ENCODE measurements at places on chromosomes 2 and 18. TPM values are rescaled to one million over a fixed set of nuclear protein-coding genes. Genes with fewer than 3 reads are reported as not detected.
A peak's percentile ranks its signal among the peaks of the same experiment; 100 is the strongest.

- H3K27ac ChIP-seq = no peak overlapping the region
- DNase-seq = no peak
- H3K36me3 ChIP-seq = no peaks in the 10 kb centered on the region
- H3K4me3 ChIP-seq = no peak overlapping the region
These were observed 21.6 kb upstream of the SLC20A1 start for GRCh38 chr2:112623913-112624777.

GRCh38 chr2:179862898-179863458 lies 1.6 kb upstream of the ZNF385B start:
- no peaks in the 10 kb centered on the region for H3K4me1 ChIP-seq
- no peak overlapping the region for H3K4me3 ChIP-seq
- H3K36me3 ChIP-seq = no peaks in the 10 kb centered on the region
- DNase-seq = no peak
- H3K27me3 ChIP-seq = no peaks in the 10 kb centered on the region

- H3K4me3 ChIP-seq = no peak overlapping the region
- H3K36me3 ChIP-seq = no peaks in the 10 kb centered on the region
- H3K27me3 ChIP-seq = no peaks in the 10 kb centered on the region
- DNase-seq = peak; percentile 44
- peak overlapping the region; percentile 94 for H3K27ac ChIP-seq
These were observed 46.5 kb downstream of the ZFP36L2 start for GRCh38 chr2:43179942-43180341.

GRCh38 chr2:37394796-37395555 lies 50.5 kb downstream of the QPCT start:
- H3K4me1 ChIP-seq = no peaks in the 10 kb centered on the region
- H3K27ac ChIP-seq = no peak overlapping the region
- H3K27me3 ChIP-seq = no peaks in the 10 kb centered on the region
- H3K4me3 ChIP-seq = no peak overlapping the region
- no peaks in the 10 kb centered on the region for H3K36me3 ChIP-seq

- H3K27ac ChIP-seq = no peak overlapping the region
- H3K4me3 ChIP-seq = no peak overlapping the region
- no peaks in the 10 kb centered on the region for H3K4me1 ChIP-seq
These were observed 381.2 kb downstream of the TXNL1 start for GRCh38 chr18:56257205-56257604.

DNA sequence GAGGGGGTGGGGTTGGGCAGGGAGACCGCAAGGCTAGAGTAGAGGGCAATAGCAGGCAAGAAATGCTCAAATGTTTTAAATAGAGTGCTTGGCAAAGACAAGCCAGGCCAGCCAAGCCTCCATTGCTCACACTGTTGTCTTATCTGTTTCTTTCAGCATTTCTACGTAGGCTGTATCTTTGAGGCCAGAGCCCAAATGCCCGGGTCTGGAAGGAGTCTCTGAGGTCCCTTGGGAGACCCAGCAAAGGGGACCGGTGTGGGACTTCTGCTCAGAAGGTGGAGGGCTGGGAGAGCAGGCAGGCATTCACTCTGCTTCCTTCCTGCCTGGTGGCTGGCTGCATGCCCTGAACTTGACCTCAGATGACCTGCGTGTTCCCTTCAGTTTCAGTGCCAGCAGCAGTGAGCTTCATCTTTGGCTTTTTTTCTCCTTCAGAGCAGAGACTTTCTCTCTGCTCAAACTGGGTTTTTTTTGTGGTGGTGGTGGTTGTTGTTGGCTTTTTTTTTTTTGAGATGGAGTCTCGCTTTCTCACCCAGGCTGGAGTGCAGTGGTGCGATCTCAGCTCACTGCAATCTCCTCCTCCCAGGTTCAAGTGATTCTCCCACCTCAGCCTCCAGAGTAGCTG lies 13.7 kb upstream of the TET3 start:
- H3K4me1 ChIP-seq = no peaks in the 10 kb centered on the region
- no peak overlapping the region for H3K4me3 ChIP-seq
- H3K36me3 ChIP-seq = no peaks in the 10 kb centered on the region
- peak overlapping the region; percentile 16 for H3K27ac ChIP-seq
- no peaks in the 10 kb centered on the region for H3K27me3 ChIP-seq

GRCh38 chr2:96138179-96139145 lies at the start of gene ASTL:
Gene ASTL, minus strand, starts transcription at chr2:96138502. Its CDS starts 66 bp downstream, at chr2:96138436.
- H3K4me1 ChIP-seq = no peaks in the 10 kb centered on the region
- no peak within 1 kb of the TSS for H3K4me3 ChIP-seq
- H3K36me3 ChIP-seq = no peaks in the 10 kb centered on the region
- DNase-seq = no peak
- no peaks in the 10 kb centered on the region for H3K27me3 ChIP-seq
- H3K27ac ChIP-seq = no peak within 1 kb of the TSS

- H3K4me1 ChIP-seq = no peaks in the 10 kb centered on the region
- no peaks in the 10 kb centered on the region for H3K36me3 ChIP-seq
- no peak for DNase-seq
- H3K4me3 ChIP-seq = no peak overlapping the region
- H3K27me3 ChIP-seq = no peaks in the 10 kb centered on the region
- H3K27ac ChIP-seq = no peak overlapping the region
These were observed 109.7 kb downstream of the METTL8 start for GRCh38 chr2:171323971-171324528.

DNA sequence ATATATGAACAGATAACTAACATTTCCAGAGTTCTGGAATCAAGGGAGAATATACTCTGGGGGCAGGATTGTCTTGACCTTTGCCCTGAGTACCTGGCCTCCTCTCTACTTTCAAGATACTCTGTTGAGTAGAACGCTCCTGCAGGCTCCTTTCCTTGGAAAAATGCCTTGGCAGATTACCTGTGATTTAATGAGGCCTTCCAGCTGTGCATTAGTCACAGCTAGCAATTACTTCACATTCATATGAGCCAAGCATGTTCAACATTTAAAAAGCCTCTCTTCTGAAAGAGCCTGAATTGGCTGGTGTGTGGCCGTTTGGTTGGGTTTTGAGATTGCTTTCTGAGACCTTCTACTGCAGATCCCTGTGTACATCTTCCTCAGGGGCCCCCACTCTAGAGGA lies 142.2 kb downstream of the PLCL1 start:
- no peaks in the 10 kb centered on the region for H3K27me3 ChIP-seq
- H3K36me3 ChIP-seq = no peaks in the 10 kb centered on the region
- H3K27ac ChIP-seq = no peak overlapping the region
- no peak for DNase-seq

DNA sequence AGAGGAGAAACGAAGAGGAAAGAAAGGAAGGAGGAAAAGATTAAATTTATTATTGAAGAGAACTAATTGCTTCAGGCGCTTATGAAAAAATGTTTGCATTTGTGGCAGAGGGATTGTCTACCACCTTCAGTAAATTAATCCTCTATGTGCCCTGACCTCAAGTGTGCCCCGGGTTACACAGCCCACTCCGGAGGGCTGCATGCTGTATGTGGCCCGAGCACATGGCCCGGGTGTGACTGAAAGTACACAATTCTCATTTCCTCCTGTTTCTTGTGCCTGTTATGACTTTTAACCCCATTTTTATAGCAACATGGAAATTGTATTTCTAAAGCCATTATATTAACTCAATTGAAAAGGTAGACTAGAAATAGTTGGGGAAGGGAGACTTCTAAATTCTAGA lies 38.8 kb downstream of the ZEB2 start:
- no peak for DNase-seq
- H3K27ac ChIP-seq = no peak overlapping the region
- no peaks in the 10 kb centered on the region for H3K4me1 ChIP-seq
- no peaks in the 10 kb centered on the region for H3K27me3 ChIP-seq
- no peaks in the 10 kb centered on the region for H3K36me3 ChIP-seq

GRCh38 chr2:134926231-134926931 lies 7.8 kb downstream of the CCNT2 start:
- H3K36me3 ChIP-seq = no peaks in the 10 kb centered on the region
- no peak overlapping the region for H3K4me3 ChIP-seq
- H3K4me1 ChIP-seq = no peaks in the 10 kb centered on the region
- DNase-seq = no peak
- H3K27me3 ChIP-seq = no peaks in the 10 kb centered on the region

DNA sequence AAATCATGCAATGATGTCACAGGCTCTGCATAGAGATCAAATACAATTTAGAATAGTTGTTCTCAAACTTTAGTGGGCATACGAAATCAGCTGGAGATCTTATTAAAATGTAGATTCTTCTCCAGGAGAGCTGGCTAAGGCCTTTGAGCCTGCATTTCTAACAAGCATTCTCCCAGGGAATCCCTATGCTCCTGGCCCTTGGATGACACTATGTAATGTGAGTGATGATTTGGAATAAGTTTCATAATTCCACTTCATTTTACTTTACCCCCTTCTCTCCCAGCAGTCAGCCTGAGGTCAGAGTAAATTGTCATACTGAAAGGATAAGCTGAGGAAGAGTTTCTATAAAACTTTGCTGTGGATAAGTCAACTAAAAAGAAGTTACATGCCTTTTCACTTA lies 189.1 kb downstream of the UBE2E3 start:
- no peaks in the 10 kb centered on the region for H3K4me1 ChIP-seq
- H3K27ac ChIP-seq = no peak overlapping the region
- no peak for DNase-seq
- H3K27me3 ChIP-seq = no peaks in the 10 kb centered on the region
- H3K36me3 ChIP-seq = no peaks in the 10 kb centered on the region
- no peak overlapping the region for H3K4me3 ChIP-seq

DNA sequence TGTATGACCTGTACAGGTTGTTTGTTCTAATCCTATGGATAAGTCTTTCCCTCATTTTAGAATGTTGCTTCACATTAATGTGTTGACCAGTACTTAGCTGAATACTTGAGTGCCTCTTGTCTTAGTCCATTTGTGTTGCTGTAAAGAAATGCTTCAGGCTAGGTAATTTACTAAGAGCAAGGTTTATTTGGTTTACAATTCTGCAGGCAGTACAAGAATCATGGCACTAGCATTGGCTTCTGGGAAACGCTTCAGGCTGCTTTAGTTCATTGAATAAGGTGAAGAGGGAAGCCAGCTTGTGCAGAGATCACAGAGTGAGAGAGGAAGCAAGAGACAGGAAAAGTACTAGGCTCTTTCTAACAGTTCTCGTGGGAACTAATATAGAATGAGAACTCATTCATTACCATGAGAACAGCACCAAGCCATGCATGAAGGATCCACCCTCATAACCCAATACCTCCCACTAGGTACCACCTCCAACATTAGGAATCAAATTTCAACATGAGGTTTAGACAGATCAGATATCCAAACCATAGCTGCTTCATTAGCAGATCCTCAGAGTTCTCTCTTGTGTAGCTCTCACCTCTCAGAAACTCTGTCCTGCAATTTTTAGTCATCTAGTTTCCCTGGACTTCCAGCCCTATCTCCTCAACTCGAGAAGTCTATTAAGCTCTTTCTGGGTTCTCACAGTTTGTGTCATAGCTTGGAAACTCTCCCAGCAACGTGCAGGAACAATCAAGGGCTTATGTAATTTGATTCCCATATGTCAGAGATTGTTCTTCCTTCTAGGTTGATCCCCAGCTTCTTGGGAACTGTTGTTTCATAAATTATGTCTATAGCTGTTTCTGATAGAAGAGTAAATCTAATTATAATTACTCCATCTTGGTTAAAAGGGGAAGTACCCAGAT lies 2082.3 kb upstream of the CELF4 start:
- DNase-seq = no peak
- H3K36me3 ChIP-seq = no peaks in the 10 kb centered on the region
- H3K4me1 ChIP-seq = no peaks in the 10 kb centered on the region
- H3K4me3 ChIP-seq = no peak overlapping the region
- no peaks in the 10 kb centered on the region for H3K27me3 ChIP-seq
- H3K27ac ChIP-seq = no peak overlapping the region

- no peaks in the 10 kb centered on the region for H3K36me3 ChIP-seq
- no peak overlapping the region for H3K4me3 ChIP-seq
- DNase-seq = no peak
- no peak overlapping the region for H3K27ac ChIP-seq
These were observed 81.9 kb downstream of the TCF4 start for GRCh38 chr18:55506074-55506473.

DNA sequence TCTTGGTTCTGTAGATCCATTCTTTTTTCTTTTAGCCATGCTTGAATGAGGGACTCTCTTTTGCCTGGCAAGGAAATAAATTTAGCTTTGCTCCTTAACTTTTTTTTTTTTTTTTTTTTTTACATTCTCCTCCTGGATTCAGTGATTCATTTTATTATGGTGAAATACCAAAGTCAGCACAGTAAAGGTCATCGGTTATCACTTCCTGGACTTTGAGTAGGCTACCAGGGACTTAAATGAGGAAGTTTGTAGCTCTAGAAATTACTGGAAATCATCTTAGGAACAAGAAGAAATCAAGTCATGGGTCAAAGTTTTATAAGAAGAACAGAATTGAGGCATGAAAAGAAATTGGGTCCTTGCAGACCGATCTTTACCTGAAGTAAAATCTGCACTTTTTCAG lies 75.0 kb downstream of the SOCS6 start:
- H3K4me3 ChIP-seq = no peak overlapping the region
- H3K27ac ChIP-seq = peak overlapping the region; percentile 14
- no peak for DNase-seq
- no peaks in the 10 kb centered on the region for H3K36me3 ChIP-seq
- no peaks in the 10 kb centered on the region for H3K4me1 ChIP-seq

DNA sequence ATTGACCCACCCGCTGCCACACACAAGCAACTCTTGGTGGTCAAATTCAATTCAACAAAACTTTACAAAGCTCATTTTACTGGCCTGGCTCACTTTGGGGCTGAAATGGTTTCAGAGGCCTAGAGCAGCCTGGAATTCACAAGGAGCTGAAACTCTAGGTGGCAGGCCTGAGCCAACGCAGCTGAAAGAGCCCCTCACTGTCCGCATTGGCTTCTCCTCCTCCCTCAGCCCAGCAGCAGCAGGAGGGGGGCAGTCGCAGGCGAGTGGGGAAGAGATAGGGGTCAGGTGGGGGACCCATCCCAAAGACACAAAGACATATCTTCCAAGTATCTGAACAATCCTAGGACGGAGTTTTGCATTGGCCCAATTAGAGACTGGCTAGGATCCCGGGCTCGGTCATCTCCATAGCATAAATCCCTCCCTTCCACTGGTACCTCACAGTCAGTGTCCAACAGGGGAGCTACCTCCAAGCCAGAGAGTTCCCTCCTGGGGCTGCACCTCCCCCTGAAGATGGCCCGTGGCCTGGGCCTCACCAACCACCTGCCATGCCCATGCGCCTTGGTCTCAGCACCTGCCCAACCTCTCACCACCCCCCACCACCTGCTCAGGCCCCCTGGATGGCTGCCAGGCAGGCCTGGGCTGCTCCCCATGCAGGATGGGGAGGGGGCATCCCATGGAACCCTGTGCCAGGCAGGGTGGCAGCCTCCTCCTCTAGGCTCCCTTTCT lies 113.4 kb downstream of the ZBTB7C start:
- no peaks in the 10 kb centered on the region for H3K4me1 ChIP-seq
- H3K4me3 ChIP-seq = no peak overlapping the region
- no peak for DNase-seq
- no peaks in the 10 kb centered on the region for H3K27me3 ChIP-seq
- no peak overlapping the region for H3K27ac ChIP-seq

DNA sequence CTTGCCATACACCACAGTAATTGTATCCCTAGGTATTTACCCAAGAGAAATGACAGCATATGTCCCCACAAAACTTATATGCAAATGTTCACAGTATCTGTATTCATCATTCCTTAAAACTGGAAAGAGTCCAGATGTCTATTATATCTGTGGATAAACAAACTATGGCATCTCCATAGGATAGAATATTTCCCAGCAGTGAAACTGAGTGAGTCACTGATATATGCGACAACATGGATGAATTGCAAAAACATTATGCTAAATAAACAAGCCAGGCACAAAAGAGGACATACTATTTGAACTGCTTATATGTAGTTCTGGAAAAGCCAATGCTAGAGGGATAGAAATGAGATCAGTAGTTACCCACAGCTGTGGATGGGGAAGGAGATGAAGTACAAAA lies 359.4 kb upstream of the DSEL start:
- H3K27me3 ChIP-seq = no peaks in the 10 kb centered on the region
- H3K4me1 ChIP-seq = no peaks in the 10 kb centered on the region
- H3K36me3 ChIP-seq = no peaks in the 10 kb centered on the region

Gene SP5
- total RNA-seq = 1.9 TPM

Measured in right lobe of liver (tissue), 6 donors.